ENCODE measurements at places on chromosomes 1 and 21. TPM values are rescaled to one million over a fixed set of nuclear protein-coding genes. Genes with fewer than 3 reads are reported as not detected.

The ASTN1 gene
- not detected for total RNA-seq

The PIP5K1A gene
- total RNA-seq: 51.2 TPM

GRCh38 chr1:2240270-2241156 is 12.4 kb downstream of the SKI start:
- H3K4me3 ChIP-seq: no peak overlapping the region
- H3K36me3 ChIP-seq: peaks cover 20% of the 10 kb centered on the region
- no peak for DNase-seq

- no peaks in the 10 kb centered on the region for H3K4me1 ChIP-seq
- H3K27ac ChIP-seq: no peak overlapping the region
These were observed 15.5 kb downstream of the MORN1 start for GRCh38 chr1:2375923-2376260.

GRCh38 chr1:62382658-62382955 is 54.2 kb upstream of the USP1 start:
- H3K27me3 ChIP-seq: no peaks in the 10 kb centered on the region
- DNase-seq: no peak
- no peaks in the 10 kb centered on the region for H3K36me3 ChIP-seq
- no peaks in the 10 kb centered on the region for H3K4me1 ChIP-seq
- no peak overlapping the region for H3K4me3 ChIP-seq

The LIX1L gene
- 43.4 TPM for total RNA-seq

The SLC30A2 gene
- 0.13 TPM for total RNA-seq

DNA sequence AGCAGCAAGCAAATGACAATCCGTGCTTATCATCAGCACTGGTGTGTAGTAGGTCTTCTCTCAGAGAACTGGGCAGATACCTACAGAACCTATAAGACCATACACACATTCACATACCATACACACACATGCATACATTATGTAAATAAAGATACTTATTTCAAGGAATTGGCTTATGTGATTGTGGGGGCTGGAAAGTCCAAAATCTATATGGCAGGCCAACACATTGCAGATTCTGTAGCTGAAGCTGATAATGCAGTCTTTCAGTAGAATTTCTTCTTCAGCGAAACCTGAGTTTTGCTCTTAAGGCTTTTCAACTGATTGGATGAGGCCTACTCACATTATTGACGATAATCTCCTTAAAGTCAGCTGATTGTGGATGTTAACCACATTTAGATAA is 24.1 kb downstream of the RAP1A start:
- DNase-seq: no peak
- H3K27ac ChIP-seq: no peak overlapping the region
- no peaks in the 10 kb centered on the region for H3K36me3 ChIP-seq

DNA sequence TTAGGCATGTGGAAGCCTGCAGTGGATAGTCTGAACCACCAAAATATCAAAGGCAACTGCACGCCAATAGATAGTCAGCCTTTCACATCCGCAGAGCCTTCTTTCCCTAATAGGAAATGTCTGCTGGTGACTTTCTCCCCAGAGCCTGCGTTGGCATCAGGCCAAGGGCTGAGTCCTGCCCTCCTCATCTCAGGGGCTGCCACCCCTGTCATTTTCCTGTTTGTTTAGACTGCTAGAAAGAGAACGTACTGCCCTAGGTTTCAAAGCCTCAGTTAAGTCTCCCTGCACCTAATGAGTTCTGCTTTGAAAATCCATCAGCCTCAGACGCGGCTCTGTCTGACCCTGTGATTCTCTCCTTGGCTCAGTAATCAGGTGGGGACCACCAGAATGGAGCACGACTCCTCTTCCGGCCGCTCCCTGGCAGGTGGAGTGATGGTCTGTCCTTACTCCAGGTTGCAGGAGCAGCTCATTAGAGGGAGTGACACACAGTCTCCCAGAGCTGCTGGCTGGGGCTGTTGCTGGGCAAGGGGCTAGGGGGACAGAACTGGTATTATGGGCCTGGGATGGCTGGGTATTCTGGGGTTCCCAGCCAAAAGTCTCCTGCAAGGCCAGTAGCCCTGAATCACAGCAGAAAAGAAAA is 27.3 kb downstream of the STUM start:
- no peaks in the 10 kb centered on the region for H3K4me1 ChIP-seq
- H3K4me3 ChIP-seq: no peak overlapping the region
- no peaks in the 10 kb centered on the region for H3K27me3 ChIP-seq
- no peak overlapping the region for H3K27ac ChIP-seq
- no peaks in the 10 kb centered on the region for H3K36me3 ChIP-seq

DNA sequence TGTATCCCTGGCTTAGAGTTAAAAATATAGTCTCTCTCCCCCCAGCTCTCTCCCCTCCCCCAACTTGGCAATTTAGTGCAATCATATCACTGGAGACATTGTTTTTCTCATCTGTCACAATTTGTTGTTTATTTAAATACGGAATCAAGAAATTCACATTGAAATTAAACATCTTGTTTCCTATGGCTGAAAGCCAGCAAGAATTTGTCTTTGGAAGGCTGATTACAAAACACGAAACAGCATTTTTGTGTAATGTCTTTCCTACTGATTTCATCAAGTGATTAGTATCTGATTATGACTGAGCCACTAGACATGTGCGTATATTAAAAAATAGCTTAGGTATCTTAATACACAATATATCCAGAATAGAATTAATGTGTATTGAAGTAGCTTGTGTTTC is 119.7 kb downstream of the LYPLAL1 start:
- no peak overlapping the region for H3K4me3 ChIP-seq
- H3K4me1 ChIP-seq: no peaks in the 10 kb centered on the region
- no peak overlapping the region for H3K27ac ChIP-seq

DNA sequence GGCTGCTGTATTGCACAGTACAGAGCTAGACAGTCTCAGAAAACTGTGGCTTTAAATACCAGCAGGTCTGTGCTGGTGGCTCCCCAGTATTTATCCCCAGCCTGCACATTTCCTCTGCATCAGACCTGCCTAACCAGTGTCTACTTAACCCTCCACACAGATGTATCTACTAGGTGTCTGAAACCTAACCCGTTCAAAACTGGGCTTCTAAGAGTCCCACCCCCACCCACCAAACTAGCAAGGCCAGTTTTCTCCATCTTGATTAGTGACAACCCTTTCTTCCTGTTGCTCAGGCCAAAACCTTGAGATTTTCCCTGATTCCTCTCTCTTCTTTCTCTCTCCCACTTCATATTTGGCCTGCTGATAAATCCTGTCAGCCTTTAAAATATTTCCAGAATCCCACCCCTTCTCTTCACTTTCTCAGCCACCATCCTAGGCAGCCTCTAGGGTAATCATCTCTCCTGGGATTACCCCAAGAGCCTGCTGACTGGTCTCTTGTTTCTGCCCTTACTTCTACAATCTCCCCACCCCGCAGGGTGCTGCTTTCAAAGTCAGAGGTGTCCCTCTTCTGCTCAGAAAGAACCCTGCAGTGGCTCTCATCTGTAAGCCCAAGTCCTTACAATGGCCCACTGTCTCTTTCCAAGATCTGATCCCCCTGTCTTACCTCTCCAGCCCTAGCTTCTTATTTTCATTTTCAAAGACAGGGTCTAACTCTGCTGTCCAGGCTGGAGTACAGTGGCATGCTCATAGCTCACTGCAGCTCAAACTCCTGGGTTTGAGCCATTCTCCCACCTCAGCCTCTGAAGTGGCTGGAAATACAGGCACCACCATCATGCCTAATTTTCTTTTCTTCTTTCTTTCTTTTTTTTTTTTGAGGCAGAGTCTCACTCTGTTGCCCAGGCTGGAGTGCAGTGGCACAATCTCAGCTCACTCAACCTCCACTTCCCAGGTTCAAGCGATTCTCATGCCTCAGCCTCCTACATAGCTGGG is 45.2 kb downstream of the H3-3A start:
- DNase-seq: no peak
- no peaks in the 10 kb centered on the region for H3K27me3 ChIP-seq
- peaks cover 2% of the 10 kb centered on the region for H3K4me1 ChIP-seq
- H3K36me3 ChIP-seq: no peaks in the 10 kb centered on the region

DNA sequence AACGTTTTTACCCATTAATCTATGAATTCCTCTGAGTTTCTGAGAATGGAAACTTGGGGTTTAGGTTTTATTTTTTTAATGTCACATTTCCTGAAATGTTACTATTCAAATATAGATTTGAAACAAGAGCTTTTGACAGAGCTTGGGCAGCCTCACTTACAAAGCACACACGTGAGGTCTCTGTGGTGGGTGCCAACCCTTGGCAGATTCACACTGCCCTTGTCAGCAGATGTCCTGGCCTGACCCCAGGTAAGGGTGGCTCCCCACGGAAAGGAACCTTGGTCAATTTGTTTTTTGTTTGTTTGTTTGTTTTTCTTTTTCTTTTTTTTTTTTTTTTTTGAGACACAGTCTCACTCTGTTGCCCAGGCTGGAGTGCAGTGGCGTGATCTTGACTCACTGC is 53.5 kb downstream of the FAAP20 start:
- H3K4me1 ChIP-seq: peaks cover 14% of the 10 kb centered on the region
- H3K27me3 ChIP-seq: no peaks in the 10 kb centered on the region
- H3K27ac ChIP-seq: no peak overlapping the region
- peaks cover 2% of the 10 kb centered on the region for H3K36me3 ChIP-seq

GRCh38 chr1:154886281-154887015 is 16.4 kb upstream of the KCNN3 start:
- no peaks in the 10 kb centered on the region for H3K36me3 ChIP-seq
- H3K4me3 ChIP-seq: no peak overlapping the region
- no peaks in the 10 kb centered on the region for H3K27me3 ChIP-seq
- no peaks in the 10 kb centered on the region for H3K4me1 ChIP-seq
- no peak for DNase-seq

The OTUD3 gene
- 12.5 TPM for total RNA-seq

The PLXNA2 gene
- total RNA-seq: 1.9 TPM

GRCh38 chr1:223774134-223774814 is 61.9 kb downstream of the CAPN2 start:
- H3K4me1 ChIP-seq: peaks cover 5% of the 10 kb centered on the region
- no peak for DNase-seq
- peaks cover 84% of the 10 kb centered on the region for H3K36me3 ChIP-seq
- no peaks in the 10 kb centered on the region for H3K27me3 ChIP-seq
- no peak overlapping the region for H3K27ac ChIP-seq

GRCh38 chr1:68197891-68198290 is 34.4 kb downstream of the WLS start:
- H3K27me3 ChIP-seq: no peaks in the 10 kb centered on the region
- H3K27ac ChIP-seq: no peak overlapping the region
- H3K4me1 ChIP-seq: no peaks in the 10 kb centered on the region

The CD52 gene
- total RNA-seq: 1,010 TPM

- DNase-seq: no peak
- H3K27ac ChIP-seq: no peak overlapping the region
- H3K4me1 ChIP-seq: no peaks in the 10 kb centered on the region
- H3K27me3 ChIP-seq: peaks cover 6% of the 10 kb centered on the region
- H3K36me3 ChIP-seq: no peaks in the 10 kb centered on the region
- H3K4me3 ChIP-seq: no peak overlapping the region
These were observed 36.3 kb downstream of the PDPN start for GRCh38 chr1:13619909-13620308.

- no peak overlapping the region for H3K27ac ChIP-seq
- no peak overlapping the region for H3K4me3 ChIP-seq
- no peaks in the 10 kb centered on the region for H3K4me1 ChIP-seq
- no peak for DNase-seq
These were observed 24.2 kb downstream of the SPAG17 start for GRCh38 chr1:118160806-118161205.

DNA sequence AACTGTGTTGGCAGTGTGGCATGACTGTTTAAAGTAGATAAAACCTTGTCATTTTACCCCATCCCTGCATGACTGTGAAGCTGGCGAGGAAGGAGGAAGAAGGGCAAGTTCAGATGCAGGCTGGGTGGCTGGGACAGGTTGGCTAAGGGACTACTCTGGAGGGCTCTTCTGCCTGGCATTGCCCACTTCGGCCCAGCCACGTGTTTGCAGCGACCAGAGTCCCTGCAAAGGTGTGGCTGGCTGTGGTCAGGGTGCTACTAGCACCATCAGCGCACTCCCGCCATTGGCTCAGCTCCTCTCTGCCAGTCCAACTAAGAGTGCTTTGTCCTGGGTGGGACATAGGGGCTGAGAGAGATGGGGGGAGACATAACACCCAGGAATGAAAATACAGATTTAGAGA is 7.2 kb downstream of the C1orf115 start:
- no peaks in the 10 kb centered on the region for H3K27me3 ChIP-seq
- no peaks in the 10 kb centered on the region for H3K4me1 ChIP-seq
- DNase-seq: no peak
- no peaks in the 10 kb centered on the region for H3K36me3 ChIP-seq

The LCE2A gene
- not detected for total RNA-seq

GRCh38 chr1:164912290-164912689 is 353.3 kb downstream of the PBX1 start:
- no peak for DNase-seq
- H3K27me3 ChIP-seq: no peaks in the 10 kb centered on the region
- no peak overlapping the region for H3K4me3 ChIP-seq
- H3K36me3 ChIP-seq: no peaks in the 10 kb centered on the region
- no peak overlapping the region for H3K27ac ChIP-seq

The EFCAB7 gene
- total RNA-seq: 7.5 TPM

The FAM3B gene
- not detected for total RNA-seq

GRCh38 chr1:28037946-28038345 is 50.5 kb downstream of the EYA3 start:
- no peak overlapping the region for H3K4me3 ChIP-seq
- no peaks in the 10 kb centered on the region for H3K27me3 ChIP-seq
- DNase-seq: no peak
- H3K27ac ChIP-seq: no peak overlapping the region
- H3K4me1 ChIP-seq: no peaks in the 10 kb centered on the region

- no peak overlapping the region for H3K4me3 ChIP-seq
- no peaks in the 10 kb centered on the region for H3K36me3 ChIP-seq
- no peaks in the 10 kb centered on the region for H3K27me3 ChIP-seq
These were observed 187.6 kb upstream of the PRMT6 start for GRCh38 chr1:106868828-106869227.

The HEYL gene
- not detected for total RNA-seq

- peaks cover 5% of the 10 kb centered on the region for H3K36me3 ChIP-seq
- H3K4me3 ChIP-seq: no peak overlapping the region
- no peak for DNase-seq
- H3K4me1 ChIP-seq: no peaks in the 10 kb centered on the region
- H3K27me3 ChIP-seq: no peaks in the 10 kb centered on the region
- no peak overlapping the region for H3K27ac ChIP-seq
These were observed 156.8 kb downstream of the GABPA start for GRCh38 chr21:25891596-25891995.

The MAP10 gene
- total RNA-seq: 2.7 TPM

DNA sequence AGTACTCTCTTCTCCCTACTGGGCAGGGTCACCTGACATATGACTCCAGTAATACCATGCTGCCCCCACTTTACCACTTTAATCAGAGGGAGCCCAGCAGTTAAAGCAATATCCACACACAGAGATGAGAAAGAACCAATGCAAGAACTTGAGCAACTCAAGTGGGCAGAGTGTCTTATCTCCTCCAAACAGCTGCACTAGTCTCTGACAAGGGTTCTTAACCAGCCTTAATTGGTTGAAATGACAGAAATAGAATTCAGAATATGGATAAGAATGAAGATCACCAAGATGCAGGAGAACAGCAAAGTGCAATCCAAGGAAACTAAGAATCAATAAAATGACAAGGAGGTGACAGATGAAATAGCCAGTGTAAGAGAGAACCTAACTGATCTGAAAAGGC is 91.0 kb downstream of the KCNT2 start:
- DNase-seq: no peak
- H3K36me3 ChIP-seq: no peaks in the 10 kb centered on the region
- no peaks in the 10 kb centered on the region for H3K27me3 ChIP-seq
- no peak overlapping the region for H3K27ac ChIP-seq
- H3K4me1 ChIP-seq: no peaks in the 10 kb centered on the region

- H3K4me1 ChIP-seq: no peaks in the 10 kb centered on the region
- H3K4me3 ChIP-seq: no peak overlapping the region
- no peaks in the 10 kb centered on the region for H3K36me3 ChIP-seq
These were observed 858.7 kb downstream of the USP25 start for GRCh38 chr21:16588433-16588860.

The POLR3C gene
- 42.0 TPM for total RNA-seq

The TFAP2E gene
- total RNA-seq: 4.6 TPM

The KCNQ4 gene
- 0.28 TPM for total RNA-seq

All from T-cell (primary cell).